ENCODE measurements at places on chromosomes 5 and 9. TPM values are rescaled to one million over a fixed set of nuclear protein-coding genes. Genes with fewer than 3 reads are reported as not detected.

Gene TMEM171
- not detected for polyA plus RNA-seq

DNA sequence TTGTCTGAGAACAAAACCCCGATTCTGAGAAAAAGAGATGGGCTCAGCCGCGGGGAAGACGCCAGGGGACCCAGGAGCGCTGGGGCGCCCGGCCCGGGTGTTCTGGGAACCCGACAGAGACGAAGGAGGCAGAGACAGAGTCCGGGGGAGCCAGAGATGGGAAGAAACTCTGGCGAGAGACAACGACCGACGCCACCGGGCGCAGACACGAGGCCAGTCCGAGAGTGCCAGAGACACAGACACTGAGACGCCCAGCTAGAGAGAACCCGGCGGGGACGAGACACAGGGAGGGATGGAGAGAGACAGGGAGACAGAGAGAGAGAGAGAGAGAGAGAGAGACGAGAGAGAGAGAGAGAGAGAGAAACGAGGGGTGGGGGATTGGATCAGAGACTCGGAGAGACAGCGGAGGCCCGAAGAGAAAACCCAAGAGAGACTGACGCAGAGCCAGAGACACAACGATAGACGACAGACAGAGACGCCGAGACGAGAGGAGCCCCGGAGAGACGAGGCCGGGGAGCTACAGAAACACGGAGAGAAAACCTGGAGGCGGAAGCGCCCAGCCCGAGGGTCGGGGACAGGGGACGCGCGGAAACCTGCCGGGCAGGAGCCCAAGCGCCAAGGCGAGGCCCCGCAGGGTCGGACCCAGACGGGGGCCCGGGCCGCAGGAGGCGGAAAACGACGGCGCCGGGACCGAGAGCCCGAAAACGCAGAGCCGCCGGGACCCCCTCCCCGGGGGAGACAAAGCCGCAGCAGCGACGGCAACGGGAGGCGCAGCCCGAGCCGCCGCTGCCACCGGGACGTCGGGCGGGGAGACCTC, 3.3 kb downstream of the NR5A1 start:
- no peak for DNase-seq

DNA sequence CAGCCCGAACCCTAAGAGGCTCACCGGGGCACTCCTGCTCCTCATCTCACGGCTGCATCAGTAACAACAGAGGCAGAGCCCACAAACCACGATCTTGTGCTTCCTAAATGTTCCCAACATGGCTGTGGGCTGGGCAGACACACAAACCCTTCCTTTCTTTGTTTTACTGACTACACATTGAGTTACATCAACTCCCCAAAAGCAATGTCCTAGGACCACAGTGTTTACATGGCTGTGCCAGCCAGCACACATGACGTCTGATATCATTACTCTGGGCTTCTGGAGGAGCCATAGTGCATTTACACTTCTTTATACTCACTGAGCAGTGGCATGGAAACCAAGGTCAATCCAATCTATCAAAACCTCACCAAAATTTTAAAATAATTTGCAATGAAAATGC, 101.4 kb downstream of the LHFPL2 start:
- no peak for DNase-seq

DNA sequence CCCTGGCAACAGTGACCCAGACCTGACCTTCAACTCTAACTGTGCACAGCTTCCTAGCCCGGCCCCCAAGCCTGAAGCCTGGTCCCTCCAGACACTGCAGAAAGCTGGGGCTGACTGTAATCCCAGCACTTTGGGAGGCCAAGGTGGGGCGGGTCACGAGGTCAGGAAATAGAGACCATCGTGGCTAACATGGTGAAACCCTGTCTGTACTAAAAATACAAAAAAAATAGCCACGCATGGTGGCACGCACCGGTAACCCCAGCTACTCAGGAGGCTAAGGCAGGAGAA, 35.9 kb downstream of the ADAMTS2 start:
- peak; percentile 34 for DNase-seq

Gene CBY3
- polyA plus RNA-seq, result 0.71 TPM
